ENCODE measurements at places on chromosomes 6 and 20.

DNA sequence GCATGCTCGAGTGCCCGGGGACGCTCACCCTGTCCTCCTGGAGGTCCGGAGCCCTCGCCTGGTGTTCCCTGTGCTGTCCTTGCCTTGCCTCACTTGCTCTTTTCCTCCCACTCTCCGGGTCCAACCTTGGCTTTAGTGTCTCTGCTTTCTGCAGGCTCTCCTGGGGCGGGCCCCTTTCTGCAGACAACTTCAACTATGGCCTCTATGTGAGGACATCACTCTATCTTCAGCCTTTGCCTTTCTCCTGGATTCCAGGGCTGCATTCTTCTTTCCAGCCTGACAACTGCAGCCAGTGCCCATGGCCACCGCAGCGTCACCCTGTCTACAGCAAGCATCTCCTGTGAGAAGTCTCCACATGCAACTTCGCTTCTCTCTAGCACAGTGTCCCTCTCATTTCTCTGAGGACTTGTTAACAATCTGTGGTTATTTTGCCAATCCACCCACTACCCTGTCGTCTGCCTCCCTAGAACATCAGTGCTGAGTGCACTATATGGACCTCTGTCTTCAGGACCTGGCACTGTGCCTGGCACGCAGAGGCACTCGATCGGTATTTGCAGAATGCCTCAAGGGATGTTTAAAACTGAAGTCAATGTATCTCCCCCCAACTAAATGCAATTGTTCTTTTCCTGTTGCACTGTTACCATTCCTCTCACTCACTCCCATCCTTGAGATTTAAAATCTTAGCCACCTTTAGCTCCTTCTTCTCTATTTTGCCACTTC lies 35.9 kb downstream of the FOXC1 start:
- DNase-seq = no peak

- peak; percentile 78 for DNase-seq
Observed at GRCh38 chr6:140071601-140072062, 697.2 kb upstream of the CITED2 start.

DNA sequence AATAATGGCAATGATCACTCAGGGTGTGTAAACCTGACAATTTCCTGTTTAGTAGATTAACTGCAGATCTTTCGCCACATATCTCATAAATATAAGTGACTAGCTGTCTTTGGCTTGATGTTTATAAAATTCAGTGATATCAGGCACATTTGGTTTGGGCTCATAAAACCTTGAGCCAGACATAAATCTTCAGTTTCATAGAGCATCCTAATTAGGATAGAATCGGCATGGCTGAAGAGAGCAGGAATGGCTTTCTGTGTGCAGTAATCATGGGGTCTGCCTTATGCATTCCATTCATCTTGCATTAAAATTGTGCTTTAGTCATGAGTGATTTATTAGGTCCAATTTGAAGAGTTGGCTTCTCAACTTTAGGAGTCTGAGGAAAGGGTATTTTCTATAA lies 27.2 kb downstream of the AIG1 start:
- DNase-seq = no peak

DNA sequence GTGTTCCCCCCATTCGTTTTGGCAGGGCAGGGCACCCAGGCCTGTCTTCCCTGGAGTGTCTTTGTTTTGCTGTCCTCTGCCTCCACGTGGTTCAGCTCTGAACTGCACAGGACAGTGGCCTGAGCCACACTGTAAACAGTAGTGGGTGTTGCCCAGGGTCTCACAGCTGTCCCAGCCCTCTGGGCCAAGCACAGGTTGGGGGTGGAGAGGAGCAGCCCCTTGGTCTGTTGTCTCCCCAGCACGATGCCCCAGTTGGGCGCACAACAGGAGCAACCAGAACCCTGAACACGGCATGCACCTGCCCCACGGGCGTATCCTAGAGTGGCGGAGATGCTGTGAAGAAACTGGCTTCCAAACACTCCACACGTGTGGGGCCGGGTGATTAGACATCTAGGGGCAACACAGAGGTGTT lies 14.4 kb downstream of the CCDC167 start:
- DNase-seq = no peak

GRCh38 chr6:82875573-82876185 lies 190.0 kb downstream of the UBE3D start:
- peak; percentile 37 for DNase-seq

DNA sequence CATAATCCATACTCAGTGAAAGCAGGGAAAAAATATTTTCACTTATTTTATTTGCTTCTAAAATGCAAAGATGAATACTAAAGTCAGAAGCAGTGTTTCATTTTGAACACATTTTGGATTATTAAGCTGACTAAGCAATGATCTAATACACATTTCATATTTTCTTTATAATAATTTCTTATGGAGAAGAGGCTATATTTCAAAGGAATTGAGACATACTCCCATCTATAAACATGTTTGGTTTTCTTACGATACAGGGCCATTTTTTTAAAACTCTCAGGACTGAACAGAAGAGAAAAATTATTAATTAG lies 26.9 kb upstream of the VAPB start:
- DNase-seq = no peak

DNA sequence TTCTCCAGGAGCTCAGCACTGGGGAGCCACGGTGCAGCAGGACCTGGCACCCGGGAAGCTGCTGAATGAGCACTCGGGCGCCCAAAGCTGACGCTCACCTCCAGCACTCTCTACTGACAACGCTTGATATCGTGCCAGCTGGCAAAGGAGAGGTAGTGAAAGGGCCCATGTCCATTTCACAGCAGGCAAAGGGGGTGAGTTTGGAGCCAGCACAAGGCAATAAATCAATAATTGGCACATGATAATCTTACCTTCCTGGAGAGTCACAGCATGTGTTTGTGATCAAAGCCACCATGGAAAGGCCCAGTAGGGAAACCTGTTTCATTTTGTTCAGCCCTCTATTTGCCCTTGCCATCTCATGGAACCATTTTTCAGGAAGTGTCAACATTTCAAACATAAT lies 23.3 kb upstream of the SMIM26 start:
- DNase-seq = no peak

- peak; percentile 69 for DNase-seq
Observed at GRCh38 chr6:131372535-131372934, 200.5 kb upstream of the ARG1 start.

DNA sequence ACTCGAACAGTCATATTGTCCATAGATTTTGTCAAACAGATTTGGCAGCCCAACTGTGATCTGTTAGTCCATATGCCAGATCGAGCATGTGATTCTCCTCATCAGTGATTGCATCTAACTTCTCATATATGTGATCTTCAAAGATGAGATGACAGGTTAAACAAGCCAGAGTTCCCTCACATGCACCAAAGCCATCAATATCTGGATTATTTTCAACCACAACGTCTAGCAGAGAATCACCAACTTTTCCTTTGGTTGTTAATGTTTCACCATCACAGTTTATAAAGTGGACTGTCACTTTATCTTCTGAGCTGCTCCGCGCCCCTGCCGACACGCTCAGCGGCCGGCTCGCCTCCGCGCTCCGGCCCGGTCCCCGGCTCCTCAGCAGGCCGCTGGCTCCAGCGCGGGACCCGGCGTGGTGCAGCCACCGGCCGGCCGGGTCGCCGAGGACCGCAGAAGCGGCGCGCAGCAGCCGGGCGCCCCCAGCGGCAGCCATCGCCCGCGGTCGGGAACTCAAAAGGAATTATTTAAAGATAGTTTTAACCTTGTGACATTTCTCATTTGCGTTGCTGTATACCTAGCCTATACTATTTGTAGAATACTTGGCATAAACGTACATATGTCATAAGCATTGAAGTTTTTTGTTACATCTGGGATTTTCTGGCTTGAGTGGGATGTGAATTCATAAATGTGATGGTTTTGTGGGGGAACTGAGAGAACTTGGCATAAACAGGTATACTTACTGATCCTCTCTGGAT lies 40.1 kb upstream of the DYNLRB1 start:
- peak; percentile 16 for DNase-seq

DNA sequence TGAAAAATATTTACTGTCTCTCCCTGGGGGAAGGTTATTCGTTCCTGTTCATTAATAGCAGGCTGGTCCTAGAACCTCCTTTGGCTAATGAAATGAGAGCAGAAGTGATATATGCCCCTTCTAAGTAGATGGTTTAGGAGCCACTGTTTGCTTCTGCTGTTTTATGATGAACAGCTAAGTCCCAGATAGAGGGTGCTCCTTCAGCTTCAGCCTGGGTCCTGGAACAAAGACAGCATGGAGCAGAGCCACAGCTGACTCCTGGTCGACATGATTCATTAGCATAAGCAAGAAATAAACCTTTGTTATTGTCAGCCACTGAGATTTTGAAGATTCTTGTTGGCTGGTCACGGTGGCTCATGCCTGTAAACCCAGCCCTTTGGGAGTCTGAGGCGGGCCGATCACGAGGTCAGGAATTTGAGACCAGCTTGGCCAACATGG lies 47.8 kb upstream of the ARMC2 start:
- peak; percentile 72 for DNase-seq

- DNase-seq = no peak
Observed at GRCh38 chr20:52481443-52481842, 289.9 kb upstream of the ZFP64 start.

DNA sequence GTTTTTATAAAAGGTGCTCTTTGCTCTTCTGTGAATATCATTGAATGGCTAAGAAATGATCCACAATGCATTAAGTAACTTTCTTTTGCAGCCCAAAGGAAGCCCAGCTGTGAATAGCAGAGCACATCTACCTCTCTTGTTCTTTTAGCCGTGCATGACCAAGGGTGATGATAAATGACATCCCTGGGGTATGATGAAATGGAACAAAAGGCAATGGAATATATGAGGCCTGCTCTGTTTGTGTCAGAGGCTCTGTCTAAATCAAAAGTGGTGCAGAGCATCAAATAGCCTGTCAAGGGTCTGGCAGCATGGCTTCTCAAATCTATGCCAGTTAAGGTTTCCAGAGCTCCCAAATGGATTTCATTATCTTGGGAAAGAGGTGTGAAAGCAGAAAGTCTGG lies 362.6 kb upstream of the RNF217 start:
- no peak for DNase-seq

GRCh38 chr6:106908386-106908840 lies 66.1 kb downstream of the CD24 start:
- no peak for DNase-seq

GRCh38 chr6:727856-728255 lies 34.9 kb upstream of the EXOC2 start:
- no peak for DNase-seq

DNA sequence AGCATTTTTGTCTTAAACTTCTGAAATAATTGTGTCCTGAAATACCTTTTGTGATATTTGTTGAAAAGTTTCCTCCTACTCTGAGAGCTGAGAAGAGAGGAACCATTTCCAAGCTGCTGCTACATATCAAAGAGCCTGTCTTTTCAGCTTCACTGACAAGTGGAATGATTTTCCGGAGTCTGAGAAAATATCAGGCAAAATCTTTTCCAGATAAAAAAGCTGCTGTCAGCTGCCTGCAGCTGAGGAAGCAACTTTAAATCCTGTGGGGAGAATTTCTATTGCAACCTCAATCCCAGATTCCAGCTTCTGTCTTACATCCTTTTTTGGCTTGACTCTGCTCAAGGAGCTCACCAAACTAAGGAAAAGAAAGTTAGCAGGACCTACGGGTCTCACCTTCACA lies 904.3 kb downstream of the PHF3 start:
- DNase-seq = no peak

DNA sequence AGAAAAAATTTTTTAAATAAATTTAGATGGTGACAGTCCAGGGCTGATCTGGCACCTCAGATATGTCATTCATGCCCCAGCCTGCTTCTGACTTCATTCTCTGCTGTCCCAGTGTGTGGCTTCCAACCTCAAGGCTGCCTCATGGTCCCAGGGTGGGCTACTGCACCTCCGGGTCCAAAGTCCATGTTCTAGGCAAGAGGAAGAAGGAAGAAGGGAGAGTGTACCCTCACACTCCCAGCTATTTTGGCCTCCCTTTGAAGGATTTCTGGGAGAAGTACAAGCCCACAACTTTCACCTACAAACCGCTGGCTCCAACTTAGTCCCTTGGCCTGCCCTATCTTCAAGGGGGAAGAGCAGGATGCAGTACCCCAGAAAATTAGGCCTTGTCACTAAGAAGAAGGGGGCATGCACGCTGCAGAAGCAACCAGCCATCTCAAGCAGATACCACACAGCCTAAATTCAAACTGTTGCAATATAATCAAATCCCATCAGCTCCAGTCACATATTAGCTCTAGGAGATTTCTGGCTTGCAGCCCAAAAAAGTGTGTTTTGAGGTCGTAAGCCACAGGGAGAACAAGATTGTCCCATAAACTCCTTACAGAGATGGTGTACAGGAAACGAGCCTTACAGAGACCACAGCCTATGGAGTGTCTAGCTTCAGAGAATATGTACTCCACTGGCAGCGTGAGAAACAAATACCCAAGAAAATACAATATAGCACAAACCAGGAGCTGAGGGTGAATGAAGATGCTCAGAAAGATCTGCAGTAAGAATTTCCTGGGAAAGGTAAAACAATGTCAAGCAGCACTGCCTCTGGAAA lies 906 bp upstream of the BTN3A2 start:
- no peak for DNase-seq

DNA sequence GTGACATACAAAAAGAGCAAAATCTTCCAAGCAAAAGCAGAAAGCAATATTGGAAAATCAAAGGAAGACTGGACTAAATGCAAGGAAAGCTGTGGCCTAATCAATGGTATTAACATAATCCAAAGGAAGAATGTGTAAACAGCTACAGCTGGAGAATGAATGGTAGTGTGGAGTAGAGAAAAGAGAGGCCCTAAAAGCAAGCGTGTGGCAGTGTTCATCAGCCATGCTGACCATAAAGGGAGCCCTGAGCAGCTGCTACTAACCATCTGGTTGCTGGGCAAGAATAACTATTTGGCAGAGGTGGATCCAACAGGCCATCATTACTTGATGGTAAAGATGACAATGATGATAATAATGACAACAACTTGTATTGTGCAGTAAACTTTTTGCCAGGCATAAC lies 148.5 kb upstream of the BEND6 start:
- no peak for DNase-seq

DNA sequence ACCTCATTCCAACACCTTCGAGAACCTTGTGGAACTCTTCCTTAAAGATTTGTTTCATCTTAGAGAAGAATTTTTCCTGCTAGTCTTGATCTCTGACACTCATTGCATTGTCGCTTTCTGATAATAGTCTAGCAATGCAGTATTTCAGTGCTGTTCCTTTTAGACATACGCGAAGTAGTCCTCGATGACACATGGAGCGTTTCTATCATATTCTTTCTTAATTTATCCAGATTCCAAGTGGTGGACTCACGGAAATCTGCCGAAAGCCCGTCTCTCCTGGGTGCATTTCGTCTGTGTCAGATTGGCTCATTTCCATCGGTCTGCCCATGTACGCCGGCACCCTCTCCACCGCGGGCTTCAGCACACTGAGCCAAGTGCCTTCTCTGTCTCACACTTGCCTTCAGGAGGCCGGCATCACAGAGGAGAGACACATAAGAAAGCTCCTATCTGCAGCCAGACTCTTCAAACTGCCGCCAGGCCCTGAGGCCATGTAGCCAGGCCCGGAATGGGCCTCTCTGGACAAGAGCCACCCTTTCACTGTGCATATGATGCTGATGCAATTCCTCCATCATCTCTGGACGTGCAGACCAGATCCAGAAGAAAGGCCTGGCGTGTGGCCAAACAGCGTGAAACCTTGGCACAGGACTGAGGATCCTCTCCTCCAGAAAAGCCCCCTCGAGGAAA lies 198.6 kb upstream of the UST start:
- no peak for DNase-seq
